ENCODE measurements at places on chromosomes 6 and 20.
A peak's percentile ranks its signal among the peaks of the same experiment; 100 is the strongest.

DNA sequence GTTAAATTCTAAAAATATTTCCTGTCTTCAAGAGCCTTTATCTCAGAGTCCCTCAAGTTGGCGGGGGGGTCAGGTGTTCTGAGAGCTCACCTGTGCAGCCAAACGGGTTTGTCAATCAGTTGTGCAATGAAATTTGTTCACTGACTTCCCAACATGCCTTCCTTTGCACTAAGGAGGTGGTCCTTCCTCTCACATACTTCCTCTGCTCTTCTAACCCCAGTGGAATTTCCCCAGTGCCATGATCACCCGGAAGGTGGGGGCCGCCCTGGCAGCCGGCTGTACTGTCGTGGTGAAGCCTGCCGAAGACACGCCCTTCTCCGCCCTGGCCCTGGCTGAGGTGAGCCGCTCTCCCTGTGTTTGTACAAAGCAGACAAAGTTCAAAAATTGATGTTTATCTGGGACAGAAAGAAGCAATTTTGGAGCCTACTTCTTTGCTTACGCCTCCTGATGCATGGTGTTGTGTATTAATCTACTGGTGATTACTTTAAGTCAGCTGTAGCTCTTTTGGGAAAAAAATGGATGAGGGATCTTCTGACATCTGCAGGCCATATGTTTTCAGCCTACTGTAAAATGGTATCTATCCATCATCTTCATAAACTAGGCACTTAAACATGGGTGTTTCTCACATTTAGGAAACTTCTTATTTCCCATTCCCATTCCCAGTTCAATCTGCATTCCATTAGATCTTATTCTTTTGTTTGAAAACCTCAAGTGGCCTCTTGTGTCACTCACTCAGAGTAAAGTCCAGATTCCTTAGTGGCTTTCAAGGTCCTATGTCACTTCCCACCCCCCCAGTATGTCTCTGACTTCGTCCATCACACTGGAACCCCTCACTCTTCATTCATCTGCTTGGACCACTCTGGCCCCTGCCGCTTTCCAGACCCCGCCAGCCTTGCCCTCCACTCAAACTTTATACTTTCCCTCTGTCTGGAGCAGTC is 10.1 kb downstream of the ALDH5A1 start:
- DNase-seq, result no peak

- DNase-seq, result no peak
Observed at GRCh38 chr6:100172322-100172713, 178.3 kb upstream of the MCHR2 start.

GRCh38 chr20:50003253-50003656 is 20.5 kb downstream of the SNAI1 start:
- no peak for DNase-seq

- no peak for DNase-seq
Observed at GRCh38 chr6:47379328-47379727, 69.6 kb upstream of the TNFRSF21 start.

DNA sequence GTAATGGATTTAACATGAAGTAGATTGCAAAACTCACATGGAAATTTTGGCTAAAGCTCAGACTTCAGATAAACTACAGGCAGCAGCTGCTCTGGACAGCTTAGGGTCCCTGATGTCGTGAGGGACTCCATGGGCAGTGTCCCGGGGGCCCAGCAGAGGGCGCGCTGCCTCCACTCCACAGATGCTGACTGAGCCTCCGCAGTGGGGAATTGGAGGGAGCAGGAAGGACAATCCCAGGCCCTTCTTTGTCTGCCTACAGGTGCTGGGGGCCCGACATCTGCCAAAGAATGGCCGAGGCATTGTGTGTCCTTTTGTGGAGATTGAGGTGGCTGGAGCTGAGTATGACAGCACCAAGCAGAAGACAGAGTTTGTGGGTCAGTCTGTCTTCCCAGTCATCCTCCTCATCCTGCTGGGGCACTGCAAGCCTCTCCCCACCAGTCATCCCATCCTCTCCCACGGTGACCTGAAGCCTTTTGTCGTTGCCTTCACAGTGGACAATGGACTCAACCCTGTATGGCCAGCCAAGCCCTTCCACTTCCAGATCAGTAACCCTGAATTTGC is 35.9 kb downstream of the PLCG1 start:
- DNase-seq, result peak; percentile 70

GRCh38 chr20:35312318-35312717 is 20.1 kb upstream of the FAM83C start:
- no peak for DNase-seq

Data from activated gamma-delta T cell treated with Interleukin-2 at 50 U/mL for 16 hours (primary cell).